T-helper 2 cell (primary cell): ENCODE measurements at places on chromosomes 1 and 21.

- no peak for DNase-seq
Measured at GRCh38 chr1:173333581-173333980, 126.5 kb upstream of the TNFSF4 start.

DNA sequence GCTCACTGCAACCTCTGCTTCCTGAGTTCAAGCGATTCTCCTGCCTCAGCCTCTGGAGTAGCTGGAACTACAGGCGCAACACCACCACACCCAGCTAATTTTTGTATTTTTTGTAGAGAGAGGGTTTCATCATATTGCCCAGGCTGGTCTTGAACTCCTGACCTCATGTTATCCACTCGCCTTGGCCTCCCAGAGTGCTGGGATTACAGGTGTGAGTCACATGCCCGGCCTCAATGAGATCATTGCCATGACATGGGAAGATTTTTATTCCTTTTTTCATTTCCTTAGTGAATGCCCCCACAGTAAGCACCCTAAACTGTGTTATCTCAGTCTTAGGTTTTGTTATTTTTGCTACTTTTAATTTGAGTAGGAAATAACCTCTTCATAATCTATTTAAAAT lies 977.9 kb downstream of the BRINP3 start:
- no peak for DNase-seq

- DNase-seq: no peak
Measured at GRCh38 chr1:168673974-168674683, 54.9 kb downstream of the DPT start.

DNA sequence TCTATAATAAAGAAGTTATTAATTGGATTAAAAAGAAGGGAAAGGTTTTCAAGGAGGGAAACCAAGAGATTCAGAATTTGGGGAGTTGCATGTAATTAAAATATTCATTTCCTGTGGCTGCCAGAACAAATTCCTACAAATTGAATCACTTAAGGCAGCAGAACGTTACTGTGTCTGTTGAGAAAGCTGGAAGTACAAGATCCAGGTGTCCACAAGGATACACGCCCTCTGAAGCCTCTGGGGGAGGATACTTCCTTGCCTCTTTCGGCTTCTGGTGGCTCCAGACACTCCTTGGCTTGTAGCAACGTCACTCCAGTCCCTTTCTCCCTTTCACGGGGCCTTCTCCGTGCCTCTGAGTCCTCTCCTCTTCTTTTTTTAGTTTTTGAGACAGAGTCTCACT lies 67.9 kb downstream of the KAZN start:
- DNase-seq: no peak

DNA sequence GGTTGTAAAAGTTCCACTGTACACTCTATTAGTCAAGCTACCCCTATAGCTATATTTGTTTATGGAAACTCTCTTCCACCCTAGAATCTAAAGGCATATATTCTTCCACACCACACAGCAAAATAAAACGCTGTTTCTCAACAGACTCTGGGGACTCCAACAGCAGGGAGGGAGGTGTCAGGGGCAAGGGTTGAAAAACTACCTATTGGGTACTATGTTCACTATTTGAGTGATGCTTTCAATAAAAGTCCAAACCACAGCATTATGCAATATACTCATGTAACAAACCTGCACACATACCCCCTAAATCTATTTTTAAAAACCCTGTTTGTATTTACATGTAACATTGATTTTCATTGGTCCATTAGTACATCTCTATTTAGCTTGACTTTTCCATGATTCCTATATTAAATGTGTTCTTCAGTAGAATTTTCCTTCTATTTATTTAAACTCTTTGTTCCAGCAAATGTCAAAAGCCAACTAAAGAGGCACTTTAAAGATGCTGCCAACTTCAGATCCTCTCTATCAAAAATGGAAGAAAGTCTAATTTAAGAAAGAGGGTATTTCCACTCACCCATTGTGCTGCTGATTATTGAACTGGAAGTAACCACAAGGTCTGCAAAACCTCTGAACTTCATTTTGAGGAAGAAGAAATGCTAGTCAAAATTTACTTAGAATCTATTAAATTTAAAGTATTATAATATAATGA lies 26.2 kb downstream of the RGS7 start:
- DNase-seq: no peak

GRCh38 chr1:86507935-86508582 lies 38.8 kb upstream of the CLCA4 start:
- no peak for DNase-seq

- no peak for DNase-seq
Measured at GRCh38 chr1:150021191-150021694, 10.7 kb upstream of the OTUD7B start.

- DNase-seq: no peak
Measured at GRCh38 chr1:245404952-245405351, 250.2 kb downstream of the KIF26B start.

GRCh38 chr1:100717218-100717617 lies 2.3 kb upstream of the VCAM1 start:
- DNase-seq: no peak

DNA sequence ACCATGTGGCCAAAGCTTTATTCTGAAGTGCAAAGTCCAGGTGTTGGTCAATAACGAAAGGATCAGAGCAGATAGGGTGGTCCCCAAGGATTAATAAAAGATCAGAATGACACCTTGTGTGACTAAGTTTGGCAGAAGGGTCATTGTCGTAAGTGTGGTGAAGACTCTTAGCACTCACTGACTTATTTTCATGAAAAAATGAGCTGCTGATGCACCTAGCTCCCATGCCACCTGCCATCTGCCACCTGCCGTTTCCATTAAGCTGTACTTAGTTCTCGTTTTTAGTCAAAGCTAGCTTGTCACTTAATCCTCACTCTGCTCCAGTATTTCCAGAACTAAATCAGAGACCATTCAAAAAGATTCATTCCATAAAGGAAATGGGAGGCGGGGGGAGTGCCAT lies 112.6 kb downstream of the SEC16B start:
- no peak for DNase-seq

GRCh38 chr1:31984419-31985347 lies 29.0 kb upstream of the KHDRBS1 start:
- no peak for DNase-seq

DNA sequence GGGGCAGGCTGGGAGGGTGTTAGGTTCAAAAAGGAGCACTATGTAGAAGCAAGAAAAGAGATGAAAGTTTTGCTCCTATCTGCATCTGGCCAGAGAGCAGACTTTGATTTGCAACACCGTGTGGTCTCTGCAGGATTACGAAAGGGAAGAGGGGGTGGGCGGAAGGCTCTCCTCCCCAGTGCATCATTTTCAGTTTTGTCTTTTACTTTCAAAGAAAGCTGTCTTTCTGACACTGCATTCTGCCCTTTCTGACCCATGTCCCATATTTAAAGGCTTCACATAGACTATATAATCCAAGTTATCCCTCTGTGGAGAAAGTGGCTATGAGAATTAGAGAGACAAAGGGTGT lies 126.5 kb downstream of the RHOU start:
- DNase-seq: no peak

GRCh38 chr1:184253921-184254320 lies 132.9 kb upstream of the C1orf21 start:
- no peak for DNase-seq

GRCh38 chr1:230581446-230582079 lies 60.7 kb upstream of the COG2 start:
- no peak for DNase-seq

GRCh38 chr1:112356765-112357164 lies 39.2 kb upstream of the CTTNBP2NL start:
- no peak for DNase-seq

DNA sequence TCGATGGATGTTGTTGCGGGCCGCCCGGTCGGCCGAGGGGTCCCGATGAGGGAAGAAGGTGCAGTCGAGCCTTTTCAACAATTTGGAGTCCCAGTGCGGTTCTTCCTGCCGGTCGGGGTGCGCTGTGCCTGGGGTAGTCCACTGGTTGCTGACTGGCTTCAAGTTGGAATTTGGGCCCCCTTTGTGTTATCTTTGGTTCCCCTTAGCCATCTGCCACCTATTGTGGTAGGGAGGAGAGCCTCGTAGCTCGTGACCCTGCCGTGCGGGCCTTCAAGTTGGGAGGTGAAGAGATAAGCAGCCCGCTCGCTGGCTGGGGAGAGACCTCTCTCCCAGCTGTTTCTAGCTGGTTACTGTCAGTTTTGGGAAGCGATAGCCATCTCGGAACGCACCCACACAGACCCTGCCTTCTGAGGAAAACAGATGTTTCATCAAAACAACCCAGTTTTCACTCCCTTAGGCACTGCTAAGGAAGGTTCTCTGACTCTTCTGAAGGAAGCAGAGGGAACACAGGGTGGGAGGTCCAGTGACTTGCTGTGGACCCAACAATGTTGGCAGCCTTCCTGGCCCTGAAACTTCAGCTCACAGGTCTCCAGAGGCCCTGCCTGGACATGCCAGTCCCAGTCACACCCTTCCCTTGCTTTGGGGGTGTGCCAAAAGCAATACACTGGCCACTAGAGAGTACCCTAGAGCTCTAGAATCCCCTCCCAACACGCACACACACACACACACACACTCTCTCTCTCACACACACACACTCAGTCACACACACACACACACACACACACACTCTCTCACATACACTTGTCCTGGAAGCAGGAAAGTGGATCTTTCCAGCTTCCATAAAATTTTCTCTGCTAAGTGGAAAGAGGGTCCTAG lies 1.0 kb downstream of the BTG2 start:
- DNase-seq: peak; percentile 78

DNA sequence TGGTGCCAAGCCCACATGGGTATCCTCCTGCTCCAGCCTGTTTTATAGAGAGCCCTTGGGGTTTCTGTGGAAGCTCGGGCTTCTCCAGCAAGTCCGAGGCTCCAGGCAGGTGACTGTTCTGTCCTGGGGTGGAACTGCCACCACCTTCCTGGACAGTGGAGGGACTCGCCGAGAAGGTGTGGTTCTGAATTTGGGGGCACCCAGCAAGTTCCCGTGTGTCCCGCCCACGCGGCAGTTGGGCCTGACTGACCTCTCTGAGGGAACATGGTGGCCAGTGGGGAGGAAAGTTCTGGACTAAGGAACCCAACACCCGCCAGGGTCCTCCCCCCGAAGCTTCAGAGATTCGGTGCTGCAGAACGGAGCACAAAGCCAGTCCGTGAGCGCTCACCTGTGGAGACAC lies 158.1 kb upstream of the C1orf174 start:
- DNase-seq: no peak

DNA sequence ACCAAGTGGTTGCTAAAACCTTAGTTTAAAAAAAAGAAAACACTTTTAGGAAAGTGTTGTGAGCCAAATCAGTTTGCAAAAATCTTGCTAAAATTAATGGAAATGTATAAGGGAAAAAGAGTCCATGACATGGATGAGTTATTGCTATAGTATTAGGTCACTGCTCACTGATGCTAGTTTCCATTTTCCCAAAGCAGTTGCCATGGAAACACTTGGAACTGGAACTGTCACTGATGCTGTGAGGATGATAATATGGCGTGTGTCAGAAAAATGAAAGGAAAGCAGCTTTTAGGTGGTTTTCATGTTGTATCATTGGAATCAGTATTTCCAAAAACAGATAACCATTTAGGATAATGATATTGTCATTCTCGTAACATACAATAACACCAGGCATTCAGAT lies 104.4 kb downstream of the PHTF1 start:
- no peak for DNase-seq

DNA sequence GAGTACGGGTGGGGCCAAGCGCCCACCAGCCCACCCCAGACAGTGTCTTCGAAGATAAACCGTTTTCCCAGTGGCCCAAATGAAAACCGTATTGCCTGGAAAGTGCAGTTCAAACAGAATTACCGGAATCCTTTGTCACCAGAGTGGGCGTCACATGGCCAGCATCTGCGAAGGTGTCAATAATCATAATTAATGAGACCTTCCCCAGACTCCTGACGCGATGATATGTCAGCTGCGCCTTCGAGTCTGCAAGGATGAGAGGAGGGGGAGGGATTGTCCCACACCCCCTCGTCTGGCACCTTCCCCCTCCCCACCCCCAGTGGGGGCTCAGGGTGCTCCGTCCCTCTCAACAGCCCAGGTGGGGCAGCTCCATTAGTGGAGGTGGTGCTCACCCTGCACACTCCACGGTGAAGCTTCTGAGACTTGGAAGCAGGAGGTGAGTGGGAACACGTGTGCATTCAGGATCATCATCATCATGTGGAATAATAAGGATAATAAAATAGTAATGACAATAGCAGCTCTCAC lies 215.1 kb downstream of the PTPRU start:
- no peak for DNase-seq

GRCh38 chr1:210250998-210251679 lies 18.5 kb downstream of the SERTAD4 start:
- no peak for DNase-seq

DNA sequence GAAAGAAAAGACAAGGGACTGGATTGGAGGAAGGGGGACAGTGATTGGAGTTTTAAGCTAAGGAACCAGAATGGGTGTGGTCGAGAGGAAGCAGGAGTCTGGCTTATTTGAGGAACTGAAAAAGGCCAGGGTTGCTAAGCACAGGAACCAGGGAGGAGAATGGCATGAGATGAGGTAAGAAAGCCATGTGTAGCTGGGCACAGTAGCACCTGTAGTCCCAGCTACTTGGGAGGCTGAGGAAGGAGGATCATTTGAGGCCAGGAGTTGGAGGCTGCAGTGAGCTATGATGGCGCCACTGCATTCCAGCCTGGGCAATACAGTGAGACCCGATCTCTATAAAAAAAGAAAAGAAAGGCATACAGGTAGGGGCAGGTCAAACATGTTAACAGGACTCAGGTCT lies 8.1 kb upstream of the KHDRBS1 start:
- no peak for DNase-seq

GRCh38 chr1:232307296-232308017 lies 322.5 kb downstream of the SIPA1L2 start:
- no peak for DNase-seq

- DNase-seq: no peak
Measured at GRCh38 chr21:14592296-14593000, 46.3 kb upstream of the SAMSN1 start.

- DNase-seq: no peak
Measured at GRCh38 chr1:225321784-225322183, 106.1 kb downstream of the LBR start.

DNA sequence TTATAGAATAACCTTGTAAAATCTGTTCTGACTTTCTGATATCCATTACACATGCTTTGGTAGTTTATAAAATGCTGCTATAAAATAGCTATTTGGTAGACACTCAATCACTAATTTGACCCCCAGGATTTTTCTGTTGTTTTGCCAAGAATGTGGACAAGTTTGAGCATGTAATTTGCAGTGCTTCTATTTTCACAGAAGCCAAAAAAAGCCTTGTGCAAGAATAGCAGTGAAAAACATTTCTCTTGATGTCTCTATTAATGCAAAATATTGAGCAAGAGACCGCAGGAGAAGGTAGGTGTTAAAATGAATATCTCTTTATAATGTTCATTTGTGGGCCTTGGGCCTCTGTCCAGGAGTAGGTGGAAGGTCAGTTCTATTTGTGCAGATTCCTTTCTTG lies 22.5 kb downstream of the MAP3K7CL start:
- no peak for DNase-seq

- DNase-seq: no peak
Measured at GRCh38 chr1:33042831-33043230, 6.1 kb upstream of the AK2 start.

- DNase-seq: no peak
Measured at GRCh38 chr1:13808729-13809131, 108.7 kb downstream of the PRDM2 start.

- peak; percentile 8 for DNase-seq
Measured at GRCh38 chr1:169427081-169427641, at the start of gene CCDC181. Gene CCDC181 (minus strand): TSS chr1:169427474. CDS start chr1:169424927, 2,547 bp downstream.
